ENCODE measurements at places on chromosomes 6 and 20.
A peak's percentile ranks its signal among the peaks of the same experiment; 100 is the strongest.

DNA sequence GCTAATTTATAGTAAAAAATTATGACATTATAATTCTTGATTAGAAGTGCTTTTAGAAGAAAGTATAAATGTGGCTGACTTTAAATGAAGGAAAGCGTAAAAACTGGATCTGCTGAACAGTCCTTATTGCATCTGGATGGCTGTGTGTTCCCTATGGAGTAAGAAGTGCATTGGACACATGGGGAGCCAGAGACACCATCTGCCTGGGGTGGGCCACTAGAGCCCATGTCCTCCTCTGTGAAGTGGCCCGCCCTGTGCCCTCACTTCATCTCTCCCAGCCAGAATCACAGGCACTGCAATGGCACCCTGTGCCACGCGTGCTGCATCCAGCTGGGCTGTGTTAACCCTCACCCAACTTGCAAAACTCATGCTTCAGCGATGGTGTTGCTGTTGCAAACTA is 13.2 kb upstream of the SFT2D1 start:
- DNase-seq, result no peak

DNA sequence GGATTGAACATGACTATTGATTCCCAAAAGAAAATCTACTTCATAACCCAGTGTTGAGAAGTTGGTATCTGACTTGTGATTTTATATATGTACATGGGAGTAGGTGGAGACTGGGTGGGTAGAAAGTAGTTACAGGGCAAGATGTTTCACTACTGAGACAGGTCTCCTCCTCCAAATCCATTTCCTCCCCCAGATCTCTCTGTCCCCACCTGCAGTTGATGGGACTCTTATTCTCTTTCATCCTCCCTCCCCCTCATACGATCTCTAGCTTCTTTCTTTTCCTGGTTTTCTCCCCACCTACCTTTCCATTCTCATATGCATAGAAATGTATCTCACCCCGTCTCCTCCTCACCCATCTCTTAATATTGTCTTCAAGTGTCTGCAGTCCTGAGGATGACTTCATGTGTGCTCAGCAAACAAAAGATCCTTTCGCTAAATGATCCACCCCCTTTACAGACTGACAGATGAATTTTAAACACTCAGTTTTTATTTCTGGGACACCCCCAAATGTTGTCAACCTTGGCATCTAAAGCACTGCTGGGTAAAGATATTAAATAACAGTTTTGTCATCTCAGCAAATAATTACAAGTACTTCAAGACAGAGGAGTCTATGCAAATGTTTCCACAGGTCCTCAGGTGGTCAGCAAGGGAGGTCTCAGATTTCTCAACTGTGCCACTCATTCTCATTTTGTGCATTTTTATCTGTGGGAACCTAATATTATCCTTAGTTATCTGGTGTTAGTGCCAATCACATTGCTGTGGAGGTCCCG is 18.7 kb upstream of the HECA start:
- DNase-seq, result no peak

- DNase-seq, result peak; percentile 43
Observed at GRCh38 chr6:129644567-129645015, 65.4 kb downstream of the ARHGAP18 start.

- DNase-seq, result no peak
Observed at GRCh38 chr6:162666246-162666645, 61.3 kb downstream of the PRKN start.

- DNase-seq, result peak; percentile 70
Observed at GRCh38 chr6:25898289-25898977, 24.4 kb upstream of the SLC17A3 start.

- DNase-seq, result peak; percentile 58
Observed at GRCh38 chr20:2658414-2659354, 5.3 kb downstream of the IDH3B start.

GRCh38 chr6:159178847-159179246 is 9.6 kb downstream of the FNDC1 start:
- DNase-seq, result no peak

DNA sequence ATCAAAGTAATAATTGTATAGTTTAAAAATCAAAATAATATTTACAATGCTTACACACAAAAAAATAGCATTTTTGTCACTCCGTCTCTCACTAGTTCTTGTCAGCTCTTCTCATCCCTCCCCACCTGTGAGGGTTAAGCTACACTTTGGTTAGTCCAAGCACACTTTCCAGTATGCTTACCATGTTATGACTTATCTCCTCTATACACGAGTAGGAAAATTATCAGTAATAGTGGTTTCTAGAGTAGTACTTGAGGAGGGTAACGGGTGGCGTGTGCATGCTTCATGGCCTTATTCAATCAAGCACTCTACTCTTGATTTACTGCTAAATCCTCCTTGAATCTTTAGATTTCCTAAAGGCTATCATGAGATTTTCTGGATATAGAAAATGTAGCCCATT is 443.7 kb downstream of the UTRN start:
- DNase-seq, result no peak

DNA sequence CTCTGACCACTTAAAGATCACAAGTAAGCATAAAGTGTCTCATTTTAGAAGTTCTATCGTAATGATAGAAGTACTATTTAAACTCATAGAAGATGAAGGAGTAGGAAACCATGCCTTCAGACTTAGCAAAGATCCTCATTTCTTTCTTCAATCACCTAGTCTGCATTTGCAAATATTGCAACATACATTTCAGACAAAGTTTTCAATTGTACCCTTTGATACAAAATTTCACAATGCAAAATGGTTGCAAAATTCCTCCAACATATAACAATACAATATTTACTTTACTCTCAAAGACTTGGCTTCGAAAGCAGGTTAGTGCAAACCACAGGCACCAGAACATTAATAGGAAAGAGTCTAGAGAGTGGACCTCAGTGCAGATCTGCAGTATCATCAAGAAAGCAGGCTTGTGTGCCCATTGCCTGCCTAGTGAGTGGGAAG is 16.1 kb upstream of the ROS1 start:
- no peak for DNase-seq

DNA sequence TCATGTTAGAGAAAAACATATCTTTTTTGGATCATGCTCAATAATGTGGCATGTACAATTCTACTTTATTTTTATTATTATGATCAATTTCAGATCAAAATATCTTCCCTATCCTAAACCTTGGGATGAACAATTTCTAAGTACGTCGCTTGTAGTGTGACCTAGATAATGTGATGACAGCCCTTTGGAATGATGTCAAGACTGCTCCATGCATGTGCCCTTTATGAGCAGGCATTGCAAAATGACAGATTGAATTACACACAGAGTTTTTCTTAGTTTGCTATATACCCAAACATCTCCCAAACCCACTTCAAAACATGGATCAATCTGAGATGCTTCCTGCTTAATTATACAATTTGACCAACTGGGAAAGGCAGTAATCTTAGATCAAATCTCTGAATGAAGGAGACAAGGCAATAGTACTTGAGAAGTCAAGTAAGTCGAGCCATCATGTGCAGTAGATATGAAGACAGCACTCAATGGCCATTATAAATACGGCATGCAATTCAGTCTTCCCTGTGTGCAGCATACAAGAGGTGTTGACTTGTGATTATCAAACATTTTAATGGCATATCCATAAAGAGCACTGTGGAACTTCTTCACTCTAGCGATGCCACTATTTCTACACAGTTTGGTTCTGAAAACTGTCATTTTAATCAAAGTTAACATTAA is 294.8 kb downstream of the RNF144B start:
- DNase-seq, result no peak

- peak; percentile 92 for DNase-seq
Observed at GRCh38 chr20:25437153-25437581, 29.7 kb downstream of the GINS1 start.

DNA sequence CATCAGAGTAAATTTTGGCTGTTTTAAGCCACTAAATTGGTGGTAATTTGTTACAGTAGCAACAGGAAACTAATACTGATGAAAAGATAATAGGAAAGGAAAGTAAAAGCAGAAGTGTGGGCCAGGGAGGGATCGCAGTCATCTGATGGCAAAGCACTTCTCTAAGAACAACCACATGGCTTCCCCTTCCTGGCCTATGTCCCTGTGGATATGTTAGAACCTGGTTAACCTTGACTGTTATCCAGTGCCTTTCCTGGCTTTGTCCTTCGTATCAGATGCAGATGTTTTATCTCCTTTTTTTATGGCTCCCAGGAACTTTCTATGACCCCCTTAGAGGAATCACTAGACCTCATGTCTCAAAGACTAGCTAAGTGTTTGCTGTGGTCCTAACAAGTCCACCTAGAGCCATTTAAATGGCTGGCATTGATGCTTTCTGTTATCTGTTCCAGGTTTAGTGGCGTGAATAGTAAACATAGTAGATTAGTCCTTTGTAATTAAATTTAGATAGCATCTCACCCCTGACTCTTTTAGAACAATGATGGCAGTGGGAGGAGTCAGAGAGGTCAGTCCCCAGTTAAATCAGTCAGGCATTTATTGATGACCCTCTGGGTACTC is 79.2 kb upstream of the PHACTR2 start:
- peak; percentile 89 for DNase-seq

DNA sequence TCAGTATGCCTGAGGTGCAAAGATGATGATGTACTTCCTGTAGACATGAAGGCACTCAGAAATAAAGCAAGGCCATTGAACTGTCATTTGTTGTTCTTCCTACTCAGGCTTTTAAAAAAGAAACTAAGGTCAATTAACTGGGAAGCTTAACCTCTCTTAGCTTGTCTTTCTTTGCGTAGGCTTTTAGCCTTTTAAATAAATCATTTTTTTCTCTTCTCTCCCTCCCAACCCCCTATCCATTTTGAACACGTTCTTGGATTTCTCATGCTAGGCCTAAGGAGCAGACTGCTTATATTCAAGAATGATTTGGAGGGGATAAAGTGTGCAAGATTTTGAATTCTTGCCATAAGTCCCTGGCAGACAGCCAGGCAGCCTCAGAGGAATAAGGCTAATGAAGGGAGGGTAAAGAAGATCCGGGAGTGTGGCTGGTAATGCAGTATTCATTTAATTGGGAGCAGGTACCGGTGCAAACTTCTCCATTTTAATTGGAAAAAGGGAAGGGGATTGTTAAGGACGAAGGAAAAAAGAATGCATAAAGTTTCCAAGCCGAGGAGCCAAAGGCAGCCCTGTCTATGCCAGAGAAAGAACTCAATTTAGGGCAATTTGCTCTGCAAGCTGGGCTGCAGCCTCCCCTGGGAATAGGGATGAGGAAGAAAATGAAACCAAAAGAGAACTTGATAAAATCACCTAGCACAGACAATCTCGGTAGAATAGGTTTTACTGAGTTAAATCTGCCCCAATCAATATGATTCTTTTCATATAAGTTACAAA is 343.8 kb upstream of the MMS22L start:
- DNase-seq, result no peak

- DNase-seq, result no peak
Observed at GRCh38 chr20:56465997-56466396, 2.4 kb upstream of the RTF2 start.

- DNase-seq, result peak; percentile 80
Observed at GRCh38 chr6:26241033-26241895, 123.7 kb upstream of the BTN3A2 start.

- peak; percentile 76 for DNase-seq
Observed at GRCh38 chr6:139124887-139125672, 9.8 kb upstream of the HECA start.

DNA sequence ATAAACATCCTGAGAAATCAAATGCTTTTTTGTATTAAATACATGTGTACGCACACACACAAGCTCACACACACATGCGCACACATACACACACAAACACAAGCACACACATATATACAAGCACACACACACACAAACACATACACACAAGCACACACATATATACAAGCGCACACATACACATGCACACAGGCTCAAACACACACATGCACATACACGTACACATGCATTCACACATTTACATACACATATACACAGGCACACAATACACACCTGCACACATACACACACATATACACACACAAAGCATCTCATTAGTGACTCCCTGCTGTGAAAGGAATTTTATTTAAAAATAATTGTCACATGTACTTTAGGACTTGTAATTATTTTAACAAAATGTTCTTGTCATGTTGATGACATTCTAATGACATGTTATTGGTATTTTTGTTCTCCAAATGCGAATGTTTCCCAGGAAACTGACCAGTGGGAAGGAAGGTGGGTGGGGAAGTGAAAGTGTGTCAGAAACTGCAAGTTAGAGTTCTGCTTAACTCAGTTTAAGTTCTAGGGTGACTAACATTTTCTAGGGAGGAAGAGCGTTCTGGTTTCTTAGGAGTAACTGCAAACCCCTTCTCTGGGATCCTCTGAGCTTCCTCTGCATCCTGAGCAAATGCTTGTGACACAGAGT is 113.9 kb upstream of the ZNF217 start:
- no peak for DNase-seq

- DNase-seq, result peak; percentile 79
Observed at GRCh38 chr6:14824484-14825275, 421.2 kb upstream of the JARID2 start.

DNA sequence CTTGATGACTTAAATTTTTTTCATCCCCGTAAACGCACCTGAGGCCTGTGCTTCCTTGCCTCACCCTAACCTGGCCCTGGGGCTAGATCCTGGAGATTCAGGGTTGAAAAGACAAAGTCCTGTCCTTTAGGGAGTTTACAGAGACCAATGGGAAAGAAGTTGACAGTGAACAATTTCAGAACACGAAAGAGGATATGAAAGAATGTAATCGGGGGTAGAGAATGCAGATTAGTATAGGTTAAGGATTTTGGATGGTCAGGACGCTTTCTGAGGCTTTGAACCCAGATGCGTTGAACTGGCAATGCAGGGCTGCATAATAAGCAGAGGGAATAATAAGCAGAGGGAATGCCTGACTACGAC is 1.7 kb upstream of the FBXO5 start:
- peak; percentile 45 for DNase-seq

DNA sequence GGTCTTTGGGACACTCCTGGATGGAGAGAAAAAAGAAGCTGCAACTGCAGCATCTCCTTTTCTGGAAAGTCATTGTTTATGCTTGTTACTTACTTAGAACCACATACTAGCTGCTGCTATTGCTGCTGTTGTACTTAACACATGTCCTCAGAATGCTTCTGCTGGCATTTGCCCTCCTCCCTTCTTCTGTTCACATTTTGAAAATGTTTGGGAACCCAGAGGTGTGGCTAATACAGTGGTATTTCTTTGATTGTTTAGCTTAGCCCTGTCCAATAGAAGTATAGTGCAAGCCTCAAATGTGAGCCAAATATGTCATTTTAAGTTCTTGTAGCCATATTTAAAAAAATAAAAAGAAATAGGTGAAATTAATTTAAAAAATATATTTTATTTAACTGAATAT is 8.4 kb downstream of the DTD1 start:
- no peak for DNase-seq

DNA sequence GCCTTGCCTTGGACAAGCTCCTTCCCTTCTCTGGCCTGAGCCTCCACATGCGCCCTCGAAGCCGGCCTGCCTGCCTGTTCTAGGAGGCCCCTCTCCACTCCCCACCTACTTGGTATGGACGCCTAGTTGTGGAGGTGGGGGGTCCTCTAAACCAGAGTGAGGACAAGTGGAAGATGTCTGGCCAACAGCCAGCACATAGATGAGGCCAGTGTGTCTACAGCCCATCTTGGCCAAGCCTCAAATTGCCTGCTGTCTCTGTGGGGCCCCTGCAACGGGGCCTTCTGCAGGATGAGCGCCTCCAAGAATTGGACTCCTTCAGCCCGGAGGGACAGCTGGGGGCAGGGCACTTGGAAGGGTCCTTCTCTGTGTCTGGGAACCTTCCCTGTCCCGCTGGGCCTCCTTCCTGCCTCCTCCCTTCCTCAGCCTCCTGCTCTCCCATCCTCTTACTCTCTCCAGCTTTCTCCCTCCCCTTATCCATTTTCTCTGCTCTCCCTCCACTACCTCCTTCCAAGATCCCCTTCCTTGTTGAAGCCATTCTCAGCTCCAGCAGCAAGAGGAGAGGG is 1.6 kb downstream of the MDFI start:
- DNase-seq, result peak; percentile 73
